Brain (organoid and tissue), 16 donors: ENCODE measurements at places on chromosomes 4 and X.
A peak's percentile ranks its signal among the peaks of the same experiment; 100 is the strongest.

DNA sequence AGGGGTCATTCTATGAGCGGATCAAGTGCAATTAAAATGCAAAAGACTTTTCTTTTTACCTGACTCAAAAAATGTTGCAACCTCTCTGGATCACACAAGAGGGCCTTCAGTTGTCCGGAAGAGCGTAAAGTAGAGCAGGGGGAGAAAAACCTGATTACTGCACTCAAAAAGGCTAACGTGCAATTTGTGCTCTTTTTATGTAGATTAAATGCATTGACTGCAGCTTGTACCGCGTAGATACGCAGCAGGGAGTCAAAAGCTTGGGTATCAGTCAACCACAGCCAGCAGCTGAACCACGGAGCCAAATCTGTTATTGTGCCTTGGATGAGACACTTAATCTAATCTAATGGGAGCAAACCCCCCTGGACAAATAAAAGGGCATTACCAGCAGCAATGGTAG is 107.3 kb upstream of the RAI2 start:
- DNase-seq: peak; percentile 40

- DNase-seq: no peak
Measured at GRCh38 chr4:101540336-101540735, 193.0 kb upstream of the PPP3CA start.

- no peak for DNase-seq
Measured at GRCh38 chr4:8438743-8439142, 1.8 kb downstream of the ACOX3 start.

DNA sequence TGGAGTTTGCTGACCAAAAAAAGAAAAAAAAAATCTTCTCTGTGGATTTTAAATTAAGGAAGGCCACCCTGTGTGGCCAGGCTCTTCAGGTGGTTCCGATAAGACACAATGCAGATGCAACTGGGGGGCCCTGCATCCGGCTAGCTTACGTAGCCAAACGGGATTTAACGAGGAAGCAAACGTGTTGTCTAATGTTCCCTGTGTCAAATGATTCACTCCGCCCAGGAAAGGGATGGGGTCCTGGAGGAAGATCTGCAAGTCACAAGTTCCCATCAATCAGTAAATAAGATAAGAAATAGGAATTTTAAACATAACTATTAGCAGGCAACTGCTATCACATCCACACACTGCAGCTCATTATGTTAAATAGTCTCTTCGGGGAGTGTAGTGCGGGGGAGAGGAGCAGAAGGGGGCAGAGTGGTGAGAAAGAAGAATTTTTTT is 216.4 kb upstream of the GYPA start:
- no peak for DNase-seq

- DNase-seq: no peak
Measured at GRCh38 chr4:142909908-142910307, 63.8 kb upstream of the INPP4B start.

GRCh38 chr4:8013976-8014726 is 74.5 kb upstream of the AFAP1 start:
- DNase-seq: no peak

DNA sequence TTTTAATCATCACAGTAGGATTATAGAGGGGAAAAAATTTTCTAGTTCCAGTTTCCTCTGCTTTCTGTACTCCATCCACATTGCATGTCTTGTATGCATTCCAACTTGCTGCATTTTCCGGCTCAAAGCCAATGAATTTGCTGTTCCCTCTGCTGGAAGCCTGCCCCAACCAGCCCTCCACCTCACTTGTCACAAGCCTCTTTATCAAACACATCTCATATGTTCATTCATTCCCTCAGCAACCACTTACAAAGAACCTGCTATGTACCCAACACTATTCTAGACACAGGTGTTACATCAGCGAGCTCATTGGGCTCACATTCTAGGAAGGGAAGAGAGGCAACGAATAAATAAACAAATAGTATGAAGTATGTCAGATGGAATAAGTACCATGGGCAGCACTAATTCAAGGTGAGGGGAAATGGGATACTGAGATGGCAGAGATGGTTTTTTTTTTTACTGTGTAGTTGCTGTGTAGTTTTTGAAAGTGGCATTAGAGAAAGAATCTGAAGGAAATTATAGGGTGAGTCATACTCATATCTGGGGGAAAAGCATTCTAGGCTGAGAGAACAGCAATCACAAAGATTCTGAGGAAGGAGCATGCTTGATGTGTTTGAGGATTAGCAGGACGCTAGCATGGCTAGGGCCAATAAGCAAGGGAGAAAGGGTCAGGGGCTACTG is 332.5 kb downstream of the PDGFC start:
- DNase-seq: peak; percentile 93

GRCh38 chr4:19557161-19557560 is 694.5 kb upstream of the SLIT2 start:
- DNase-seq: no peak
